ENCODE measurements at places on chromosomes 3 and 15.

DNA sequence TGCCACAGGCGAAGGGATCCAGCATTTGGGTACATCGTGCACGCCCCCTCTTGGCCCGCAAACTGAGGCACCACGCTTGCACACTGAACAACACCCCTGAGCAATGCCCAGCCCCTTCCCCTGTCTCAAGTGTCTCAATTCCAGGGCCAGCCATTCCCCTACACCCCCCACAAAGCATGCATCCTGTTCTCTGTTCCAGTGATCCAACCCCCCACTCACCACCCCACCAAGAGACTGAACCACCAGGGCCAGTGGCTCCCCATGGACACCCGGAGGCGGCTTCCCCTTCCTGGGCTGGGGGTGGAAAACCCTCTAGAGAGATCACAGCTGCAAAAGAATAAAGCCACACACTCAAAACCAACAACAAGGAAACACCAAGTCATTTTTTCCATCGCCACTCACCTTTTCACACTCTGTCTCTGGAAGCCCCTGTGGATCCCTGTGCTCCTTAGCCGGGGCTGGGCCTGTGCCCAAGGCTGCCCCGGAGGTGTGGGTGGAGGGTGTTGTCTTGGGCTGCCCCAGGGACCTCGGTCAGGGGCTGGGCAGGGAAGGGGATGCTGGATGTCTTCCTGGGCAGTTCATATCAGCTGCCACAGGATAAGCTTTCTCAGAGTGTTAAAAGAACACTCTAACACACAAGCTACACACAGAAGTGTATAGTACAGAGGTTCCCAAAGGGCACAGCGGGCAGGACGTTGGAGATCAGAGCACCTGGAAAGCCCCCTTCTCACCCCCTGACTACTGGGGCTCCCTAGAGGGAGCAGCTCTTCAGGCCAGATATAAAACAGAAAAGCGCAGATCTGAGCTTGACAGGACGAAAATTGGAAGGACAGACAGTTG lies 92.5 kb downstream of the CHSY1 start:
- DNase-seq = no peak

- DNase-seq = no peak
Measured at GRCh38 chr3:186025161-186025560, 83.7 kb downstream of the ETV5 start.

GRCh38 chr3:37309921-37310665 lies 135.7 kb upstream of the LRRFIP2 start:
- DNase-seq = no peak

DNA sequence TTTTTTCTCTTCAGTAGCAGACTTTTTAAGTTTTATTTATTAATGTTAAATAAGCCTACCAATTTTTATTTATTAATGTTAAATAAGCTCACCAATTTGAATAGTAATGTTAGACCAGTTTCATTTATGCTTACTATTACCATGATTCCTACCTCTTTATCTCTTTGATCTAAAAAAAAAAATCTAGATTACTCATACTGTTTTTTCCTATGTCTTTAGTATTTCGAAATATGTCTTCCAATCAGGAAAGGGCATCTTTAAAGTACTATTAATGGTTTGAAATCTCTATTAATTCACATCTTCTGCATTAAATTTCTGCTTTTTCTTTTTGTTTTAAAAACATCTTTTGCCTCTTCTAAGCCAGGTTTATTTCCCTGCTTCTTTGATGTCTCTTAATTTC lies 27.5 kb upstream of the MAPKBP1 start:
- DNase-seq = no peak

GRCh38 chr3:157027861-157028745 lies 131.8 kb downstream of the CCNL1 start:
- DNase-seq = no peak

Data from hippocampal formation (tissue), 2 donors.